ENCODE measurements at places on chromosomes 11 and 22. TPM values are rescaled to one million over a fixed set of nuclear protein-coding genes. Genes with fewer than 3 reads are reported as not detected.

DNA sequence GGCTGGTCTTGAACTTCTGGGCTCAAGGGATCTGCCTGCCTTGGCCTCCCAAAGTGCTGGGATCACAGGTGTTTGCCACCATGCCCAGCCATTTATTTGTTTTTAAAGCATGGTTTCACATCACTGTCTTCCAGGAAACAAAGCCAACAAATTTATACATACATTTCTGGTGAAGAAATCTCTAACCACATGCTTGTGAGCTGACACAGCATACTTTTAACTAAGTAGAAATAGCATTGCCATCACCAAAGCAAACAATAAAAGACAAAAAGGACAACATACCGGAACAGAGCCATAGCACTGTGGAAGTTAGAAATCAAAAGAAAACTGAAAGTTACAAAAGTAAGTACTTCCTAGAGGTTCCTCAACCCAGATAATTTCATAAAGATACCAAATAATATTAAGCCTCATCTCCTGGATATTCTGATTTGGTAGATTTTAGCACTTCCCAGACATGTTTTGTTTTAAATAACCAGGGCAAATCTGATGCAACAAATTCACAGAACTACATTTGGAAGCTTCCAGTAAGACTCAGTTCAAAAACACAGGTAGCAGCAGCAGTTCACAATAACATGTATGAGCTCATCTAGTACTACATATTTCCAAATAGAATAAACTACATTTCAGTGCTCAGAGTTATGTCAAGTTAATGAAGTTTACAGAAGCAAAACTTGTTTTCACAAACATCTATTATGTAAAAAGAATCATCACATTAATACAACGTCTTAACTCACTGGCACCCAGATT lies 70.6 kb downstream of the RRAS2 start:
- no peak for DNase-seq

DNA sequence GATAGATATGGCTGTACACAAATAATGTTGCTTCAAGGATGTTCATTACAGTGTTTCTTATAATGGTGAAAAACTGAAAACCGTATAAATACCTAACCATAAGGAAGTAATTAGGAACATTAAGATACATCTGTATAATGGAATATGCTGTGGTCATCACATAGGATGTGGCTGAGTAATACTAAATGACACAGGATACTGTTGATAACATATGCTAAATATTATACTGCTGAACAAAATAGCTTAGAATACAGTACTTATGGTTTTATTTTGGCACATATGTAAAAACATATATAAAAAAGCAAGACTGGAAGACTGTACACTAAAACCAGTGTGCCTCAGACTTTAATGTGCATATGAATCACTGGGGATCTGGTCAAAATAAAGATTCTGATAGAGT lies 43.8 kb downstream of the FBXO7 start:
- DNase-seq = no peak

DNA sequence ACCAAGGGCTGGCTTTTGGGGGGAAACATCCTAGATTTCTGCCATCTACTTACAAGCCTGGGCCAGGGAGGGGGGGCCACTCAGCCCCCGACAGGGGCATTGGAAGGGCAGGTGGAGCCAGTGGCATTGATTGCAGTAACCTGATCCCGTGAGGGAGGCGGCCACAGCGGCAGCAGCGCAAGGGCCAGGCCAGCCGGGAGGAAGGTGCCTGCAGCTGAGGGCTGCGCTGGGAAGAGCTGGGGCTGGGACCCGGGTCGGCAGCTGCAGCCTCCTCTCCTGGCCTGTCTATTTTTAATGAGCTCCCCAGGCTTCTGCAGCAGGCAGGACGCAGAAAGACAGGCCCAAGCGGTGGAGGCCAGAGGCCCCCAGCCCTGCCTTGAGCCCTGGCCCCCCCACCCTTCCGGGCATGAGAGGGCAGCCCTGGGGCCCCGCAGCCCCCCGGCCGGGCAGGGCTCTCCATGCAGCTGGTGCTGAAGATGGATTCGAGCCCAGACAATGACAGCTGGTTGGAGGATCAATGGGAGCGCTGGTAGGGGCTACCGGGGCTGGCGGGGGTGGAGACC lies 10.6 kb downstream of the FREY1 start:
- no peak for DNase-seq

Gene HTATIP2
- total RNA-seq = 25.6 TPM

Gene SYT12
- not detected for total RNA-seq

Gene NXPE4
- not detected for total RNA-seq

- no peak for DNase-seq
Observed at GRCh38 chr11:45245218-45246045, 40.7 kb downstream of the SYT13 start.

Gene KCNJ11
- total RNA-seq = not detected

DNA sequence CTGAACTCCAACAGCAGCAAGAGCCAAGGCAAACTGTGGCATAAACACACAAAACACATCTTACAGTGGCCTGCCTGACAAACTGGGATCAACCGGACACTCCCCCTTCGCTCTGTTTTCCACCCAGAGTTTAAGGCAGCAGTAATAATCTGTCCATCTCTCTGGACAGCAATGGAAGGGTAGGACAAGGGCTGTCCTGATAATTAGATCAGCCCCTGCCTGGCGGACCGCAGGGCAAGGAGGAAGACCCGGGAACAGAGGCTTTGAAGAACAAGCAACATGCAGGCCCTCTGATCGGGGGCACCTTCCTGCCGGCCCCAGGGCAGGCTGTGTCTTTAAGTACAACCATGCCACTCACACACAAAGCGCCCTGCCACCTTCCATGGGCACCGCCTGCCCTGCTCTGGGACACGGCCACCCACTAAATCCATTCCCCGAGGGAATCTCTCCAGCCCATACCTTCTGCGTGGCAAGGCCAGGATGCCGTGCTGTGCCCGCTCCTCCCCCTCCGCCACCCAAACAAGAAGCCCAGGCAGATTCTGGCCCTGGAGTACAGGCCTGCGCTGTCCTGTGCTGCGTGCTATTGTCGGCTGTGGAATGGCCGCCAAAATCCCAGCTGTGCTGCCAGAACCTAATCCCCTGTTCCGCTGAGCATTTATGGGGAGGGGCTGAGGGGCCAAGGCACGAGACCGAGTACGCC lies 38.8 kb downstream of the NUMA1 start:
- DNase-seq = peak; percentile 57

DNA sequence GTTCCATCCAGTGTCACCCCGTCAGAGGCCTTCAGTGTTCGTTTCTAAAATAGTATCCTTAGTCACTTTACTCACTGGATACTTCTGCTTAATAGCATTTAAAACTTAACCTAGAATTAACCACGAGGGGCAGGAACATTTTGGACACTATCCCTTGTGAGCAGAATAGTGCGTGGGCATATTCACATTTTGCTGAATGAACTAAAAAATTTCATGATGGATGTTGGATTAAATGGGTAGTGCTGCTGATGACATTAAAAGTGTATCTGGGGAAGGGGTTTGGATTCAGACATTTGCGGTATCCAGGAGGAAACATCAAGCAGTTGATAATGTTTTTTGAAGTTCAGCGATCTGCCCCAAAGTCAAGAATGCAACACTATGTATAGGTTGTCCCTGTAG lies 750 bp upstream of the NAT10 start:
- DNase-seq = no peak

GRCh38 chr22:21018314-21018713 lies 3.3 kb downstream of the P2RX6 start:
- DNase-seq = no peak

DNA sequence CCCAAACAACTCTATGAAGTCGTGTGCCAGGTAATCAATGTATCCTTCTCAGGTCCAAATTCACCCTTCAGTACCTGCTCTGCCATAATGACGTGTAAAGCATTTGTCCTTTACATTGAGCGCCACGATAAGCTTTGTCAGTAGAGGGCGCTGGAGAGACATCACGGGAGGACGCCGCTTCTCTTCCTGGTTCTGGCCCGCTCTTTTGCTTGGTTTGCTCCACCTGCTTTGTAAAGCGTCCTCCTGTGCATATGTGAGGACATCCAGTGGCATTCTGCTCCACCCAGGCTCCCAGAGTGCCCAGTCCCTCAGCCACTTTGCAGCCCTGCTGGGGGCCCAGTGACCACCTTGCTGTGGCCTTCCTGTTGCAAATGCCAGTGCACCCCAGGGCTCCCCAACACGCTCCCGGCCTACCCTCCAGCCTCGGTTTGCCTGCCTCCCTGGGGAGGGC lies 61.1 kb downstream of the WT1 start:
- no peak for DNase-seq

Gene KDM4E
- total RNA-seq = not detected

DNA sequence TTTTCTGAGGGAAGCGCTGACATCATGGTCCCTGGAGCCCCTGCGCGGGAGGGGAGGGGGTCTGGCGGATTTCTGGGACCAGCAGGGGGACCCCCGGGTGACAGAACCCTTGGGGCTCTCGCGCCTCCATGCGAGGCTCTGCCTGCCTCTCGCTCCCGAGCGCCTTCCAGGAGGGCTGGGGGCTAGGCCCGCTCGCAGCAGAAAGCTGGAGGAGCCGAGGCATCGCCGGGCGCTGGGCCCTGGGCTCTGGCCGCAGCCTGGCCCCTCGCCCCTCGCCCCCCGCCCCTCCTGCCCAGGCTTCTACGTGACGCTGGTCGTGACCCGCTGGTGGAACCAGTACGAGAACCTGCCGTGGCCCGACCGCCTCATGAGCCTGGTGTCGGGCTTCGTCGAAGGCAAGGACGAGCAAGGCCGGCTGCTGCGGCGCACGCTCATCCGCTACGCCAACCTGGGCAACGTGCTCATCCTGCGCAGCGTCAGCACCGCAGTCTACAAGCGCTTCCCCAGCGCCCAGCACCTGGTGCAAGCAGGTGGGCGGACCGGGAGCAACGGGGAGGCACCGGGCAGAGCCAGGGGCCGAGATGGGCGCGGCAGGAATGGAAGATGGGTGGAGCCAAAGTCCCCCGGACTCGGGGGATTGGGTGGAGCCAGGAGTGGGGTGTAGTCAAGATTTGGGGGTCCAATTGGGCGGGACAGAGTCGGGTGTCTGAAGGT lies 5.4 kb downstream of the BEST1 start:
- DNase-seq = peak; percentile 47

- DNase-seq = peak; percentile 28
Observed at GRCh38 chr22:38524429-38524828, 18.3 kb upstream of the DDX17 start.

Gene PATE2
- not detected for total RNA-seq

Gene HEPHL1
- not detected for total RNA-seq

DNA sequence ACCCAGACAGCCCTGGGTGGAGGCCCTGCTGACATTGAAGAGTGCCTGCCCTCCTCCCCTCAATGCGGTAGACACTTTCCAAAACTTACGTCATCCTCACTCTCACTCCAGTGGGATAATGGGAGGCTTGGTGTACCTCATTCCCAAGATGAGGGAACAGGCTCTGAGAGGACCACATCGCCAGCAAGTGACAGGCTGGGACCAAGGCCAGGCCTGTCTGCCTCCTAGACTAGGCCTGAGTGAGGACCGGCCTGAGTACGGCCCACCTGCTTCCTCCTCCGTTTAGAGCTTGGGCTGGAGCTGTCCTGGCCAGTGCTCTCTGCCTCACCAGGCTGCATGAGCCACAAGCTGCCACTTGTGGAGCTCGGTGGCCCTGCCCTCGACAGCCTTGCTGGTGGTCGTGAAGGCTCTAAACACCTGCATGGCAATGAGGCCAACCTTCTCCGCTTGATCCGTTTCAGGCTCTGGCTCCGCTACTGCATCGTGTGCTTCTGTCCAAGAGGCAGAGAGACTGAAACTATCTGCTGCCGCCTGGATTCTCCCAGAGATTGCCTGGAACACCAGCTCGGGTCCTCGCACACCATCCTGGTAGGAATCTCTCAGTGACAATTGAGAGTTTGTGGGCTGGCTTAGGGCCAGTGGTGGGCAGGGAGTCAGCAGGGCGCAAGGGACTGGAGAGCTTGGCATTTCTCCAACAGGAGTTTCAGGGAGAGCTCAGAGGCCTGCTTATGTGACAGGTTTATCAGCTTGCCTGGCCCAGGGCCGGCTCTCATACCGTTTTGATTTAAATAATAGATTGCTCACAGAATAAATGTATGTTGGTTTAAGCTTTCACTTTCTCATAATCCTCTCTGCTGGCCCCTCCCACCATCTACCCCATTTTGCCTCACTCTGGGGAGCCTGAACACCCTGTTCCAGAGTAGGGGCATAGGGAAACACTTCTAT lies 9.4 kb downstream of the LRRC75B start:
- DNase-seq = no peak

GRCh38 chr11:37313266-37313665 lies 715.2 kb upstream of the RAG2 start:
- DNase-seq = no peak

DNA sequence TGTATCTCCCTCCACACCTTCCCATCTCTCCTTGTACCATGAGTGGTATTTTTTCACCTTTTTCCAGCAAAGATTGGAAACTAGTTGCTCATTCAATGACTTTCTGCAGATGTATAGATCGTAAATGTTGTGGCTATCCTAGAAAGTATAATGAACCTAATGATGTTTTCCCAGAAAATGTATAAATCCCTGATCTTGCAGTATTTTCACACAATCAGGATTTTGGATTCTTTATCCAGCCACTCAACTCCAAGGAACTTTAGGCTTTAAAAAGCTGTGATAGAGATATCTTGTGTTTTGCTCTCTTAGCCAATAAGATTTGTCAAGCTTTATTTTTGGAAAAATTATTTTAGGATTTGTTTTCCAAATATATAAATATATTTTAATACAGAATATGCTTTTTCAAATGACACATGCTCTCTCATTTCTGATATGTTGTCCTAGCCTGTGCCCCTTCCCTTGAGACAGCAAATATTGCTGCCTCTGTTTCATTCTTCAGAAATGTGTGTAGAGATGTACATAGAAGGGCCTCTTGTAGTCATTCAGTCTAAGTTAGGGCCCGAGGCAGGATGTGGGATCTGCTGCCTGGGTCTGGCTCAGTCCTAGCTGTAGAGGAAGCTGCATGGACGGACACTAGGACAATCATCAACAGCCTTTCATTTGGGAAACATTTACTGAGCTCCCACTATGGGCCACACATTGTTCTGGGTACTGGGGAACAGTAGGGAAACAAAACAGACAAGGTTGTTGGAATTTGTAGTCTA lies 62.4 kb downstream of the NAV2 start:
- DNase-seq = no peak

Gene SHANK2
- not detected for total RNA-seq

Gene OR52A1
- not detected for total RNA-seq

Gene MOGAT2
- not detected for total RNA-seq

Gene NAALADL1
- total RNA-seq = 16.4 TPM

Gene RHOG
- total RNA-seq = 173 TPM

Gene OSBP2
- total RNA-seq = 9.9 TPM

DNA sequence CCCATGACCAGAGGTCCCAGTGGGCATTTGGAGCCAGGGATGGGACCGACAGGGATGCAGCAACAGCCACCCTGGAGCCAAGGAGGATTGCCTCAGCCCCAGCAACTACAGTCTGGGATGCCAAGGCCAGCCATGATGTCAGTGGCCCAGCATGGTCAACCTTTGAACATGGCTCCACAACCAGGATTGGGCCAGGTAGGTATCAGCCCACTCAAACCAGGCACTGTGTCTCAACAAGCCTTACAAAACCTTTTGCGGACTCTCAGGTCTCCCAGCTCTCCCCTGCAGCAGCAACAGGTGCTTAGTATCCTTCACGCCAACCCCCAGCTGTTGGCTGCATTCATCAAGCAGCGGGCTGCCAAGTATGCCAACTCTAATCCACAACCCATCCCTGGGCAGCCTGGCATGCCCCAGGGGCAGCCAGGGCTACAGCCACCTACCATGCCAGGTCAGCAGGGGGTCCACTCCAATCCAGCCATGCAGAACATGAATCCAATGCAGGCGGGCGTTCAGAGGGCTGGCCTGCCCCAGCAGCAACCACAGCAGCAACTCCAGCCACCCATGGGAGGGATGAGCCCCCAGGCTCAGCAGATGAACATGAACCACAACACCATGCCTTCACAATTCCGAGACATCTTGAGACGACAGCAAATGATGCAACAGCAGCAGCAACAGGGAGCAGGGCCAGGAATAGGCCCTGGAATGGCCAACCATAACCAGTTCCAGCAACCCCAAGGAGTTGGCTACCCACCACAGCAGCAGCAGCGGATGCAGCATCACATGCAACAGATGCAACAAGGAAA lies 27.3 kb upstream of the L3MBTL2 start:
- no peak for DNase-seq

Measured in CD4-positive, CD25-positive, alpha-beta regulatory T cell (primary cell).